Stimulated activated CD4-positive, alpha-beta T cell treated with anti-CD3 and anti-CD28 coated beads, Interleukin-12 subunit alpha, Interleukin-12 subunit beta, amount 100 ng/mL, for 48 hours (primary cell): ENCODE measurements at places on chromosomes 5 and 9.

- DNase-seq = no peak
These were observed 72.2 kb upstream of the ADAMTS19 start for GRCh38 chr5:129387944-129388343.

DNA sequence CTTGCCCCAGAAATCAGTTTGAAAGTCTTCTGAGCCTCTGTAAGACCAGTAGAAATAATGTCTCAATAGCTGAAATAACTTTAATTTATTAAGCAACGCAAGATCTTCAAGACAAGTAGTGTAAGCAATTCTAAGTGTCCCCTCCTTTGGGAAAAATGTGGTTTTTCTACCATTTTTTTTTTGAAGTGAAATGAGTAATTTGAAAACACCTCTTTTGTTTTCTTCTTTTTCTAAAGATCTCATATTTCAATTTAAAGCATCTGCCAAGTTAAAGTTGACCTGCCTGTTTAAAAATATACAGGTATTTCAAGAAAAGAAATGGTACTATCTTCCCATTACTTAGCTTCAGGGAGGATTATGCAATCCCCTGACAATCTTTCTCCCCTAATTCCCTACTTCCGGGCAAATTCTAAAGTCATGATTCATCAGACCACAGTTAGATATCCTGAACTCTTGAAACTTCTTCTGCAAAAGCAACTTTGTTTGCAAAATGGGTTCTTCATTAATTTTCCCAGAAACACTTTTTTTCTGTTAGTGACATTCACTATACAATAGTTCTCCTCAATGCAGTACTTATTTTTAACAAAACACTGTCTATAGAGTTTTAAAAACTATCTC, 7.8 kb upstream of the ANXA1 start:
- no peak for DNase-seq

GRCh38 chr9:98795970-98796363, 388 bp downstream of the ANKS6 start:
- DNase-seq = no peak

GRCh38 chr5:76953551-76954382, 922 bp downstream of the CRHBP start:
- DNase-seq = no peak

- DNase-seq = no peak
These were observed 169.7 kb downstream of the GOLPH3 start for GRCh38 chr5:32004404-32004803.

GRCh38 chr5:44334622-44335021, 54.6 kb downstream of the FGF10 start:
- no peak for DNase-seq

- DNase-seq = no peak
These were observed 252.3 kb upstream of the SLC24A2 start for GRCh38 chr9:20040991-20041696.

- DNase-seq = no peak
These were observed 40.7 kb downstream of the VCAN start for GRCh38 chr5:83512061-83512745.

- DNase-seq = no peak
These were observed 132.1 kb upstream of the MAP3K1 start for GRCh38 chr5:56683281-56683680.

- DNase-seq = no peak
These were observed 14.5 kb downstream of the SLC23A1 start for GRCh38 chr5:139368613-139369012.

DNA sequence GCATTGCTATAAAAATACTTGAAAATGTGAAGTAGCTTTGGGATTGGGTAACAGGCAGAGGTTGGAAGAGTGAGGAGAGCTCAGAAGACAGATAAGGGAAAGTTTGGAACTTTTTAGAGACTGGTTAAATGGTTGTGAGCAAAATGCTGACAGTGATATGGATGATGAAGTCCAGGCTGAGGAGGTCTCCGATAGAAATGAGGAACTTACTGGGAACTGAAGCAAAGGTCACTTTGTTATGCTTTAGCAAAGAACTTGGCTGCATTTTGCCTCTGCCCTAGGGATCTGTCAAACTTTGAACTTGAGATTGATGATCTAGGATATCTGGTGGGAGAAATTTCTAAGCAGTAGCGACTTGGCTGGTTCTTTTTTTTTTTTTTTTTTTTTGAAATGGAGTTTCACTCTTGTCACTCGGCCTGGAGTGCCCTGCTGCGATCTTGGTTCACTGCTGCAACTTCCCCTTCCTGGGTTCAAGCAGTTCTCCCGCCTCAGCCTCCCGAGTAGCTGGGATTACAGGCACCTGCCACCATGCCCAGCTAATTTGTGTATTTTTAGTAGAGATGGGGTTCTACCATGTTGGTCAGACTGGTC, 998.9 kb downstream of the TLE1 start:
- DNase-seq = no peak

DNA sequence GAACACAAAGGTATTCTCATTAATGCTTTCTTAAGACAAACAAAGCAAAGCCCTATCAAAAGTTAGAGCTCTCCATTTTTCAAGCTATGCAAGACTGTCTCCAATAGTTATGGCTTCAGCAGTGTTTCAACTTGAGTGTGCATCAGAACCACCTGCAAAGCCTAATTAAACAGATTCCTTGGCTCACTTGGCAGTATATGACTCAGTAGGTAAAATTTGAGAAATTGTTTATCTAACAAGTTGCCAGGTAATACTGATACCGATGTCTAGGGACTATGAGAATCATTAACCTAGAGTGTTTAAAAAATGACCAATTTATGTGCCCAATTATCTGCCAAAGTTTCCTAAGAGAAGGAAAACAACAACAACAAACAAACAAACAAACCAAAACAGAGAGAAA, 60.3 kb upstream of the PARP8 start:
- DNase-seq = no peak

- no peak for DNase-seq
These were observed 365.5 kb upstream of the CDH18 start for GRCh38 chr5:20353499-20353898.

DNA sequence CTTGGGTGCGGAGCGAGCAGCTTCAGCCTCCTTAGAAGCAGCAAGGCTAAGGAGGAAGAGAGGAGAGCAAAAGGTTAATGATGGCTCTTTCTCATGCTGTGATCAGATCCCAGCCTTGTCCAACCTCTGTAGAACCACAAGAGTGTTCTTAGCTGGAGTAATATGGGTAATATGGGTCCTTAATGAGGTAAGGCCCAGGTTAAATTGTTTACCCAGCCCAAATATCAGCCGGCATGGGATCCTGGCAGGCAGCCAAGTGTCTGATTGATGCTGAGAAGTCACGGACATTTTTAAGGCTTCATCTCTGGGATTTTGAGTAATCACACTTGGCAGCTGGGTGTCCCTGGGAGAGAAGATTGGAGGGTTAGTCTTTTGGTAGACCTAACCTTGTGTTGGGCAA, 32.3 kb downstream of the GLRA1 start:
- no peak for DNase-seq

DNA sequence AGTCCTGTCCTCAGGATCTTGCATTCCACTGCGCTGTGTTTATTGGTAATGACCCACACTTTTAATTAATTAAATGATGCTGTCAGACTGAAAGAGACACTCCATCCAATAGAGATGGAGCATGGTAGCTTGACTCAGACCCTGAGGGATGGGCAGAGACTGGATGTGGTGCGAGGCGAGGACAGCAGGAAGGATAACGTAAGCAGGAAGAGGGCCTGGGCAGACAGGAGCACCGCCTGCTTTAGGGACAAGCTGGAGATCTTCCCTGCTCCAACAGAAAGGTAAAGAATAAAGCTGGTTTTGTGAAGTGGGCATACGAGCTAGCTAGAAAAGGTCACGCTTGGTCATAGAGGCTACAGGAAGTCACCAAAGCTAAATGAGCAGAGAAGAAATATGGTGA, 3.6 kb upstream of the DOCK8 start:
- no peak for DNase-seq

DNA sequence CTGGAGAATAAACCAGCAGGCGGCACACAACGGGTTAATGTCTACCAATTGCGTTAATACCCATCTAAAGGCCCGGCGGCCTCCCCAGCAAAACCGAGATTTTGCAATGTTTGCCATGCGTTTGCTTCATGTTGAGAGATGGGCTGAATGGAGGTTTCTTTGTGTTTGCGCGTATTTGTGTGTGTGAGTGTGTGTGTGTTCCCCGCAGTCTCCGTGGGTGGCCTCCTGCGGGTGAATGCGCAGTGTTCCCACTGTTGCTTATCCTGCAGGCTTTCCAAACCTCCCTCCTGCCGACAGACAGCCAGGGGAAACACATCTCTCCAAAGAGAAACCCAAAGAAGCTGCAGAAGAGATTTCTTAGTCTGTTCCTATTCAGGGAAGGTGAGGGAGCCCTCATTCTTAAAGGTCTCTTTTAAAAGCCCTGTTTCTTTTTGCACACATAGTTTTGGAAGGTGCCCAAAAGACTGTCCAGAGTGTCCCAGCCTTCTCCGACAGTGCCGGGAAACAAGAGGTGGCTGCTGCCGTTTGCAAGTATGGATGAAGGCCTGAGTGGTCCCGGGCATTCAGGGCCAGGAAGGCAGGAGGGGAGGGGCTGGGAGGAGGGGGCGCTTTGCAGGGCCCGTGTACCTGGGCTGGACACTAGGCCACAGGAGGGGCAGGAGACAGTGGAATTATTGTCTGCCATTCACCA, 103.8 kb upstream of the ERCC6L2 start:
- DNase-seq = no peak

GRCh38 chr9:91680106-91680505, 256.5 kb upstream of the NFIL3 start:
- DNase-seq = no peak
